Nephron progenitor cell (in vitro differentiated cells): ENCODE measurements at places on chromosomes 2 and 18.
A peak's percentile ranks its signal among the peaks of the same experiment; 100 is the strongest.

DNA sequence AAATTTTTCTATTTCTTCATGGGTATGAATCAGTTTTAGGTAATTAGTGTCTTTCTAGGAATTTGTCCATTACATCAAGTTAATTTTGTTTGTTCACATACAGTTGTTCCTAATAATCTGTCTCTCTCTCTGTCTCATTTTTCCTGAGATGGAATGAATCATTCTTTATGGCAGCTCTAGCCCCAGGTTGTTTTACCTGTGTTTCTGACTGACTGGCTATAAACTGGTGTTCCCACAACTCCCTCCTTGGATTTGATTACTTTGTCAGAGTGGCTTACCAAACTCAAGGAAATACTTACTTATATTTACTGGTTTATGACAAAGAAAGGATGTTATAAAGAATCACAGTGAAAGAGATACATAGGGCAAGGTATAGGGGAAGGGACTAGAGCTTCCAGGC lies 15.1 kb downstream of the ADNP2 start:
- no peak for DNase-seq

GRCh38 chr2:105935063-105935462 lies 190.4 kb downstream of the NCK2 start:
- no peak for DNase-seq

DNA sequence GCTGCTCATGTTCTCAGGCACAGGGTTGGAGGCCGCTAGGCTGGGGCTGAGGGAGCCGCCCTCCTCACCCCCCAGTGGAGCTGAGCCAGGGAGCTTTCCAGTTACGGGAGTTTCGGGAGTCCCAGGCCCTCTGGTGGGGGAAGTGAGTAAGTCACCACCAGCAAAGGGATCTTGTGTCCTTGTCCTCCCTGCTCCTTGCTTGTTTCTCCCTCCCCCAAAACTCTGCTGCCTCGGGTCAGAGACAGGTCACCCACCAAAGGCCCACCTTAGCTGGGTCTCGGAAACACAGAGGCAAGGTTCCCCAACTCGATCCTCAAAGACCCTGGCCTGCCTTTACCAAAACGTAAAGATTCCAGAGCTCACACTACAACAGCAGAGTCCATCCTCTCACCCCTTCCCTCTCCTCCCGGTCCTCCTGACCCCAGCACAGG lies 60.5 kb upstream of the POMC start:
- DNase-seq = peak; percentile 79

- no peak for DNase-seq
Observed at GRCh38 chr2:84888401-84889276, 7.8 kb upstream of the TRABD2A start.

DNA sequence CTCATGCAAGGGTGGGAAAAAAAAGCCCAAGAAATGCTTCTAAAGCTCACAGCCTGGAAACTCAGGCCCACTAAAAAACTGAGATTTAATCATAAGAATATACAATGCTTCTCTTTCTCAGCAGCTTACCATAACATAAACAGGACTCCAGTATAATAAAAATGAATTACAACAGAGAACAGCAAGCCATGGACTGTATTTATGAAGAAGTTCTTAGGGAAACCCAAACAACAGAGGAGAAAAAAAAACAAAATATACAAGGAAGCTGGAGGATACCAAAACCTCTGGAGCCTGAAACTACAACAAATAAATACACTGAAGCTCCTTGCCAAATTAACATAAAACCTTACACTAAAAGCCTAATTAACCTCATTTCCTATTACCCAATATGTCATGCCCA lies 187.8 kb downstream of the RDH14 start:
- DNase-seq = no peak
